ENCODE measurements at places on chromosomes 7 and 10. TPM values are rescaled to one million over a fixed set of nuclear protein-coding genes. Genes with fewer than 3 reads are reported as not detected.

DNA sequence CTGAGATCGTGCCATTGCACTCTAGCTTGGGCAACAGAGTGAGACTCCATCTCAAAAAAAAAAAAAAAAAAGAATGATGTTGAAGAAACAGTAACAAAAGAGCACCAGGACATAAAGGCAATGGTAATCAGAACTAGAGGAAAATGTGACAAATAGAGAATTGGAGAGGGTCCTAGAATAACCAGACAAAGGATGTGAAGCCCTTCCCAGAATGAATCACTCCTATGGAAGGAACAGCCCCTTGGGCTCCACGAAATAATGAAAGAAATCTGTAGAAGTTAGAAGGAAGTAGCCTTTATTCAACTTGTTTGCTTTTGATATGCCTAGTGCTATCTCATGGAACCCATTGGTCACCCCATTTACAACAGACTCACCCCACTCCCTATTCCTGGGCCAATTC, 169.2 kb downstream of the SUGCT start:
- peak; percentile 17 for DNase-seq

GRCh38 chr7:132152131-132152889, 424.0 kb downstream of the PLXNA4 start:
- no peak for DNase-seq

DNA sequence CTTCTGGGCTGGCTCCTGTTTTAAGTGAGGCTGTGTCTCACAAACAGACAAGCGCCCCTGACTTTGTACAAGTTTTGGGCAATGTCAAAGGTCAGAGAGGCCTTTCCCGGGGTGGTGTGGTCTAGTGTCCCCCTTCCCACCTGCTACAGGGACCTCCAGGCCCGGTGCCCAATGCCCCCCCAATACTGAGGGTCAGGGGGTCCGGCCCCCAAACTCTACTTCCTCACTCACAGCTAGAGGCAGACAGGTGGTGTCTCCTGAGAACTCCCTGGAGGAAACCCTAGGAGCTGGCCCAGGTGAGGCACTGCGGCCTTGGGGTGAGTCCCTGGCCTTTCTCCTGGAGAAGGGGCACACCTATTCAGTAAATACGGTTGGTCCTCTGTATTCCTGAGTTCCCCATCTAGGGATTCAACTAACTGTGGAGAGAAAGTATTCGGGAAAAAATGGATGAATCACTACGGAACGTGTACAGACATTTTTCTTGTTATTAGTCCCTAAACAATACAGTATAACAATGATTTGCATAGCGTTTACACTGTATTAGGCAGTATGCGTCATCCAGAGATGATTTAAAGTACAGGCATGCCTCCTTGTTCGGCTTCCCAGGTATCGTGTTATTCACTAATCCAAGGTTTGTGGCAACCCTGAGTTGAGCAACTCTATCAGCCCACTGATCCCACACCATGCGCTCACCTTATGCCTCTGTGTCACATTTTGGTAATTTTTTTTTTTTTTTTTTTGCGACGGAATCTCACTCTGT, 308.1 kb downstream of the WDR37 start:
- DNase-seq: no peak

The NEBL gene
- total RNA-seq: 1.2 TPM

DNA sequence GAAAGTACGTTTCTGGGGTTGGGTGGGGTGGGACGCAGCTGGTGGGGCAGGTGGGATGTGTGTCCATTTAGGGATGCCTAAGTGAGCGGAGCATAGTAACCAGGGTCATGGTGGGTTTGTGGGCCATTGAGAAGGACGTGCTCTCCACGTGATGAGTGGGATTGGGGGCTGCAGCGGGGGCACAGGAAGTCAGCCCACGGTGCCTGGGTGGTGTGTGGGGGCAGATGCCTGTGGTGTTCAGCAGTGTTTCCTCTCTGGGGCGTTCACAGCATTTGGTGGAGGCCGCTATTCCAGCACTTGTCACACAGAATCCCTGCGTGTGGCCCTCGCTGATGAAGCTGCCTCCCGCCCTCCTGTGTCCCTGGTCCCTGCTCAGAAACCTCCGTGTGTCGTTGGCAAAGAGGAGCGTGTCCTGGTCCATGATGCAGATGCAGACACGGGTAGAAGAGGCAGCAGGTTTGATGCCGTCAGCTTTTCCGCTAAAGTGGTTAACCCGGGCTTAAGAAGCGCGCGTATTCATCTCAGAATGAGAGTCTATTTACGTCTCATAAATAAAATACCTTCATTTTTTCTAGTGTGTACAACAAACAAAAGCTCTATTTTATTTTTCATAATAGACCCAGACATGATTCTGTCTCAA, 274.2 kb downstream of the ADARB2 start:
- DNase-seq: no peak

GRCh38 chr10:96305019-96305418, 785 bp downstream of the DNTT start:
- DNase-seq: no peak

The TYSND1 gene
- 5.2 TPM for total RNA-seq

The SYCE1 gene
- total RNA-seq: under 0.01 TPM

DNA sequence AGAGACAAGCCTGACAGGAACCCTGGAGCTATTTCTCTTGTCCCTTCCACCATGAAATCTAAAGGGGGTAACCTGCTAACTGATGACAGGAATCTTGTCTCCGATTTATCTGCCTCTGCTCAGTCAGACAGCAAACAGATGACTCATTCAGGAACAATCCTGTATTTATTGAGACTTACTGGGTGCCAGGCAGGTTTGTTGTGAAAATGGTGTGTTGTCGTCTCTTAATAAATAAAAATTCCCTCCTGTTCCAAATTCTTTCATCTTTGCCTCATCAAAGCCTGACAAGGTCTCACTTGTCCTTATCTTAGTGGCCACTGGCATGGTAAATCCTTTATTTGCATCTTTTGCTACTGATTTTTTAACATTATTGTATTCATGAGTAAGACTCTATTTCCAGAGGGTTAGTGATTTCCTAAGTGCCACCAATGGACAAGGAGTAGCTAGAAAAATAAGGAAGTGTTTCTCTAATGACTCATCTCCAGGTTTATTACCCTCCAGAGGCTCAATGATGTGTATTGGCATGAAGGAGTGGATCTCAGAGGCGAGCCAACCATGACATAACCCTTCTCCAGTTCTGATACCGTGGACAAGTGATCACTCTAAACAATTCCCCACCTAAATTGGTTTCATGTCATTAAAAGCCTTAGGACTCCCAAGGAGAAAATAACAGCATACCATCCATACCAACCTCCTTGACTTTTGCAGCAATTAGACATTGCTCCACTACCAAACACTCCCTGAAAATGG, 724.0 kb downstream of the GRID1 start:
- DNase-seq: peak; percentile 81

- no peak for DNase-seq
These were observed 35.3 kb downstream of the PLPP4 start for GRCh38 chr10:120492346-120492745.

DNA sequence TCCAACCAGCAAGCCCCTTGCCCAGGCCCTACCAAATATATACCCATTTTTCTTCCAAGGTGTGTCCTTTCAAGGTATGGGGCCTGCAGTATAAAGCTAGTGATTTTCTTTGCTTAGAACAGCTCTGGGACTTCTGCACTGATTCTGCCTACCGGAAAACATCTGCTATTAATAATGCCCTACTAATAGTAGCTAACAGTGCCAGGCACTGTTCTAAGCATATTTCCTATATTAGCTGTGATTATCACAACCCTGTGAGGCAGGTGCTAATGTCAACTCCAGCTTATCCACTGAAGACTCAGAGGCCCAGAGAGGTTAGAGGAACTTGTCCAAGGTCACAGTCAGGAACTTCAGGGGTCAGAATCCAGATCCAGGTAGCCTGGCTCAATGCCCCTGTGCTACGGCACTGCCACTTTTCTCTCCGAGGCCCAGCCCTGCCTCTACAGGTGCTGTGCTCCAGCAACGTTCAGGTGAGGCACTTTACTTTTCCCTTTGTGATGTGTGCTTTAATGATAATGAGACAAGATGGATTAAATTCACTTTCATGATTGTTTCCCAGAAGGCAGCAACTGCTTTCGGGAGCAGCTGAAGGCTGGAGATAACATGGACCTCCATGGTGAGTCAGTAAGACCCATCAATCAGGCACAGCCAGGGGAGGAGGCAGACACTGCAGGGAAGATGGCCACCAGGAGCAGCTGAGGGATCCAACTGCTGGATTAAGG, 26.7 kb downstream of the TAS2R41 start:
- no peak for DNase-seq

DNA sequence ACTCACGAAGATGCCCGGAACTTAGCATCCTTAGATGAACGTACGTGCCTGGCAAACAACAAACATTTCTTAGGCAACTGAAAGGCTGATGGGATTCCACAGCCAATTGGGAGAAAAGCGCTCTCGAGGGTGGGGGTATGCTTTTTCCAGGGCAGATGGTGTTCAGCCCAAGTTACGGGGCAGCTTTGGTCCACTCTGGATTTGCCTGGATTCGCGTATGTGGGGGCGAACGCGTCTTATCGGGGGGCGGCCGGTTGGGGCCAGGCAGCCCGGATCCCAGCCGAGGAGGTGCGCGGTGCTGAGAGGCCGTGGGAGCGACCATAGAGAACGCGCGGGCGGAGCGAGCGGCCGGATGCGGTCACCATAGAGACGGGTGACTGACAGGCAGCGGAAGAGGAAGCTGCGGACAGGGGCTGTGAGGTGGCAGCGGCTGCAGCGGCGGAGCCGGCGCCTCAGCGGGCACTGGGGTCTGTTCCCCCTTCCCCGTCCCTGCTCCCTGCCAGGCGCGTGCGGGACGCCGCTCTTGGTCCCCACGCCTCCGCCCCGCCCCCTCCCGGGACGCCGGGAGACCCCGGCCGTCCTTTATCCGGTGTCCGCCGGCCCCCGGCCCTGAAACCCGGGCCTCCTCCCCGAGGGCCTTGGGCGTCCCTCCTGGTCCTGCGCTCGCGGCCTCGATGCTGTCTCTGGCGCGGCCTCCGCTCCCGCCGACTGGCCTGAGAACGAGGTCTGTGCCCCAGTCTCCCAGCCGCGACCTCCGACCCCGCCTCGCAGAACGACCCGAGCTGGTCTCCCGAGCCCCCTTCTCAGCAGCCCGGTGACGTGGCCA, at the start of gene CHPF2:
CHPF2 (plus strand) TSS at position 393 of the 826 bp plus-strand sequence. CDS start 1,529 bp downstream, outside the sequence.
- DNase-seq: peak; percentile 92

The MRPS24 gene
- total RNA-seq: 54.7 TPM

All from dermis microvascular lymphatic vessel endothelial cell (primary cell).